ENCODE measurements at places on chromosomes 3 and 15.

- no peak for DNase-seq
These were observed 162.8 kb upstream of the RARB start for GRCh38 chr3:25265284-25265683.

GRCh38 chr15:83300826-83301225 lies 16.4 kb upstream of the BNC1 start:
- DNase-seq, result no peak

- no peak for DNase-seq
These were observed 269.8 kb downstream of the RYR3 start for GRCh38 chr15:33580526-33580925.

DNA sequence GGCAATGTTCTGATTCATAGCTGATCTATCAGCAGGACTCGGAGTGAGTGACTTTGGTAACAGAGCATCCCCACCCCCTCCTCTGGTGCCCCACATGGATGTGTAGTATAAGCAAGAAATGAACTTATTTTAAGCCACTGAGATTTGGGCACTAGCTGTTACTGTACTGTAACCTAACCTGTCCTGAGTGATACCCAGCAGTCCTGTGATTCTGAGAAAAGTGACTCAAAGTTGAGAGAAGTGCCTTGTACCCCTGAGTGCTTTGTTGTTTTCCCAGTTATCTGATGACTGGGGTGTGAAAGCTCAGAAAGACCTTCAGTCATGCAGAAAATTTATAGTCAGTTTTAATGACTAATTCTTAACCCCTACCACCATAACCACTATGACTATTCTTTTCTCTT lies 439.9 kb upstream of the RBMS3 start:
- DNase-seq, result no peak
